ENCODE measurements at places on chromosomes 16 and 17.

GRCh38 chr16:3020604-3021448 is 658 bp downstream of the TNFRSF12A start:
- no peak for DNase-seq

DNA sequence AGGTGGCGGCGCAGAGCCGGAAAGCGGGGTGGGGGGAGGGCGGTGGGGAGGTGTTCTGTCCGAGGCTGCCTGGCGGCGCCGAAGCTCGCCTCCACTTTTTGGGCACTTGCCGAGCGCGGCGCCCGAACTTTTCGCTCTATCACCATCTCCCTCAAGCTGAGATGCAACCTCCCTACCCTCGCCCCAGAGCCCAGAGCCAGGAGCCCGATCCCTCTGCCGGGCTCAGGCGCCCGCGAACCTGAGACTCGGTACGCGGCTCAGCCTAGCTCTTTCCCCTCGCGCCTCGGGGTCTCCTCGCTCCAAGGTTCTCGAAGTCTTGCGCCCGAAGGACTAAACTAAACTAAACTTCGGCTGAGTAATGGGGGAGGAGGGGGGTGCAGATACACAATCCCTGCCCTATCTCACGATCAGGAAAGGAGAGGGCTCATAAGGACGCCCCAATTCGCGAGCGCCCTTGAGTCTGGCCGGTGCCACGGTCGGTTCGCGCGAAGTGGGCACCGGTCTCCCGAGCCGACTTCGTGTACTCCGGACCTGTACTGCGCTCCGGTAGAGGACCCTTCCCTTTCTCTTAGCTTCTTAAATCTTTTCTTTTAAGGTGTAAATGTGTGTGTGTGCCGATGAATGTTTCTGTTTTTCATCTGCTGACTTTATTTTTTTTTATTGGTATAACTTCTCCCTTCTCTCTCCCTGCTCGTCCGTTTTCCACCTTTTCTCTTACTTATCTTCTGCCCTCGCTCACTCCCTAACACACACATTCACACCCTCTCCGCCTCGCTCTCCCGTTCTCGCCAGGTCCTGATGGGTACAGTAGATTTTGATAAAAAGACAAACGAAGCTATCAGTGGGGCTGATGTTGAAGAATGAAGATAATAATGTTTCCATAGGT is 1.9 kb upstream of the SALL1 start:
- DNase-seq, result no peak

DNA sequence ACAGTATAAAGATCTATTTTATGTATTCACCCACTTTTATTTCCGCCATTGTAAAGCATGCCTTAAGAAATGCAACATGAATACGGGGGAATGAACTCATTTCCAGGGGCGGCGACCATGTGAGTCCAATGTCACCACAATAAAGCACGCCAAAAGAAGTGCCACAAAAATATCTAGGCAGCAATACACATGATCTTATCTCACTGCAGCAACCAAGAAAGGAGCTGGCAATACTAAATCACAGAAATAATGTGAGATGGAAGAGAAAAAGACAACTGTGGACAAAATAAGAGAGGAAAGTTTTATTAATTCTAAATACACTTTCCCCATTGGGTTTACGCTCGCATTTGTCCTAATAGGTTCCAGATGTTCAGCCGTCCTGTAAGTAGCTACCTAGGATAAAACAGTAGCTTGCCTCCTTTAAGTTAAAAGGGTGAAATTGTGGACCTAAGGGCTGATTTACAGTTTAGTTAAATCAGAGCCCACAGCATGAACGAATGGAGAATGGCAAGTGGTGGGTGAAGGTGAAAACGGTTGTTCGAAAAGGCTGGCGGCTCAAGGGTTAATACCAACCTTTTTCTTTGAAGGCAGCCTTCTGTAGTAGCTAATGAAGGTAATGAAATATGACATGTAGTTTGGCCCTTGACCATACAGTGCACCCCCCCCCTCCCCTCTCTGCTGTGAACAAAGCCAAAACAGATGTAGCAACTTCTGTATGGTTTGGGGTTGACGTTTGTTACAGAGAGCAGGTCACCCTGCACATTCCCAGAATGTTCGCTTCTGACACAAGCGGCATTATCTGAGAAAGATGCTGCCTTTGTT is 504.2 kb upstream of the PSMD7 start:
- no peak for DNase-seq

DNA sequence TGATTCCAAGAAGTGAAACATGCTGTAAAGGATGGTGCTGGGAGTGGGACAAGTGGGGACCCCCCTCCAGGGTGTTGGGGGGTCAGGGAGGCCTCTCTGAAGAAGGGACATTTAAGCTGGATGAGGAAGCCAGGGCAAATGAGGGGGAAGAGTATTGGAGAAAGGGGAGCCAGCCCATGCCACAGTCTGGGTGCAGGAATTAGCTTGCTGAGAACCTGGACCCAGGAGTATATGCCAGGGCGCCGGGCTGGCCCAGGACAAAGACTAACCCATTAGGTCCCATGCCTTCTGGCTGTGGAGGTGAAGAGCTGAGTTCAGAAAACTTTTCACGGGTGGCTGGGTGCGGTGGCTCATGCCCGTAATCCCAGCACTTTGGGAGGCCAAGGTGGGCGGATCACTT is 45.6 kb upstream of the PIK3R6 start:
- DNase-seq, result no peak

GRCh38 chr17:40023590-40024292 is 8.5 kb downstream of the CSF3 start:
- DNase-seq, result peak; percentile 82

DNA sequence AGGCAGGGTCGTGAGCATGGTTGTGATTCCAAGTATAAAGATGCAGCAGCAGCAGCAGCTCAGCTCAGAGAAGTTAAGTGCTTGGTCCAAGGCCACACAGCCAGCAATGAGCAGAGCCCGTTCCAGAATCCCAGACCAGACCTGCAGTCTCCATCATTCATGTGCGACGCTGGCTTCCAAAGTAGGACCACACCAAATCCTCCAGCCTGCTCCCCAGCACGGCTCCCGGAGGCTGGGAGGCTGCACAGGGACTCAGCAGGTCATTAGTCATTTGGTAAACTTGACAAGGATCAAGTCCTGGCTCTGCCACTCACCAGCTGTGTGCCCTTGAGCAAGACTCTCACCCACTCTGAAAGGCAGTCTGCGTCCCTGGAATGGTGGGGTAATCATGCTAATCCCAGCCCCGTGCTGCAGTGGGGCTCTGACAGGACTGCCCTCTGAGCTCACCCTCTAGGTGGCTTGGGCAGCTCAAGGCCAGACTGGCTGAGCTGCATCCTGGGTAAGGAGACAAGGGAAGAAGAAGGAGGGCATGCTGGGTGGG is 95.1 kb upstream of the TMEM132E start:
- DNase-seq, result no peak

GRCh38 chr16:12317856-12318537 is 341.5 kb downstream of the SNX29 start:
- DNase-seq, result no peak
